ENCODE measurements at places on chromosomes 12 and 14. TPM values are rescaled to one million over a fixed set of nuclear protein-coding genes. Genes with fewer than 3 reads are reported as not detected.

DNA sequence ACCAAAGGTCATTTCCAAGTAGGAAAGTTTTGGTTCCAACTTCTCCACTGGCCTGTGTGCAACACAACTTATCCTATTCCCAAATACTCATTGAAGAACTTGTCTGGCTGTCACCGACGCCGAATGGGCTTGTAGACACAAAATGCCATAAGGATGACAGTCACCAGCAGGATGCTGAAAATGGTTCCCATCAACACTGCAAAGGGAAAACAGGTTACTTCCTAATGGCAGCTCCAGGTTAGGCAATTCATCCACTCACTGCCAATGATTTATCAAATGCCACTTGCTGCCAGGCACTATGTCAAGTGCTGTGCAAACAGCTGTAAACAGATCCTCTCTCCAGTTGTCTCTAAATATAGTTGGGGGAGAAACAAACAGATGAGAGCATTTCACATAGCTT, 6.1 kb downstream of the C12orf76 start:
- no peak for DNase-seq

DNA sequence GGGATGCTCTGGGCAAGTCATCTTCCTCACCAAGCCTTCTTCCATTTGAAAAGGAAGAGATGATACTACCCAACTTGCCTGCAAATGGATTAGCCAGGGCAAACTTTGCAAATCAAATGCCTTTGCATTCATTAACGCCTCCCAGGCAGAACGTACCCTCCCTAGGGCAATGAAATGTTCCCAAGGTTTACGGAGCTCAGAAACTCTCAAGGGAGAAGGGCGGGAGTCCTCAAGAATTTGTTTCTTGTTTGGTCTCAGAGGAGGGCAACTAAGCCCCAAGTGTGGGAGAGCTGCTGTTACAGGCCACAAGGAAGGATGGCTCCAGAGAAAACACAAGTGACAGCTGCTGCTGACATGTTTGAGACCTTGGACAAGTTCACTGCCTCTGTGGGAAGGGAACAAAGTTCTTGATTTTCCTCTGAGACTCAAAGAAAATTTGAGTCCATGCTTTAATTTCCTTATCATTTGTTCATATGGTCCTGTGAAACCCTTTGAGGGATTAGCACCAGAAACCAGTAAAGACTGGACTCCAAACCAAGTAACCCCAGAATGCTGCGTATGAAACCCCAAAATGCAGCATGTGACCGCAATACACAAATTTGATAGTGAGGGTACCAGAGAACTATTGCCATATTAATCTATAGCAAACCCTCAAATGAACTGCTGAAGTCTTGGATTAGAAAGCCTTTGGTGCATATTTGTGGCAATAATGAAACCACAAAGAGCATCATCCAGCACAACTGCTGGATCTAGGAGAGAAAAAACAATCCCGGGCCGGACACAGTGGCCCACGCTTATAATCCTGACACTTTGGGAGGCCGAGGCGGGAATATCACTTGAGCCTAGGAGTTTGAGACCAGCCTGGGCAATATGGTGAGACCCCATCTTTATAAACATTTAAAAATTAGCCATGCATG, 22.9 kb downstream of the SPTB start:
- DNase-seq = no peak

The KRT6B gene
- polyA plus RNA-seq = not detected

The MEG3 gene
- not detected for polyA plus RNA-seq

The SERPINA5 gene
- polyA plus RNA-seq = not detected

The CCDC198 gene
- not detected for polyA plus RNA-seq

The GLT1D1 gene
- polyA plus RNA-seq = 0.83 TPM

- DNase-seq = no peak
Measured at GRCh38 chr14:45587142-45587541, 334.1 kb upstream of the MIS18BP1 start.

DNA sequence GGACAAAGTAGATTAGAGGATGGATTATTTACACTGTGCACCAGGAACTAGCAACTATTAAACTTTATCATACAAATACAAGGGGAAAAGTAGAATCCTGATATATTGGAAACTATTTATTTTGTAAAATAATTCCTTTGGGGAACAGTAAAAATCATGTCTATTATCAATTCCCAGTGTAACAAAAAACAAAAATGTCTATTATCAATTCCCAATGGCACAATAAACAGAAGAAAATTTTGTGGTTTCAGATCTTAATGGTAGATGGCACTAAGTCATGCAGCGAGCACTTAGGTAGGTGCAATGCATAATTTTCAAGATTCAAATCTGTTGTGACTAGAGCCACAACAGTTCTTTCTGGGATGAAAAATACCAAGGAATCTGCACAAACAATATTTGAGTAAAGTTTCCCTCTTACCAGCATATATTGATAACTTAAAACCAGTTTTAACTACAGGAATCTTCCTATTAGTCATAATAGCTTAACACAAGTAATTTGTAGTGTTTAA, 13.7 kb downstream of the CFL2 start:
- no peak for DNase-seq

- DNase-seq = peak; percentile 84
Measured at GRCh38 chr14:72665259-72665658, 228.6 kb downstream of the DPF3 start.

The TMEM260 gene
- 12.2 TPM for polyA plus RNA-seq

DNA sequence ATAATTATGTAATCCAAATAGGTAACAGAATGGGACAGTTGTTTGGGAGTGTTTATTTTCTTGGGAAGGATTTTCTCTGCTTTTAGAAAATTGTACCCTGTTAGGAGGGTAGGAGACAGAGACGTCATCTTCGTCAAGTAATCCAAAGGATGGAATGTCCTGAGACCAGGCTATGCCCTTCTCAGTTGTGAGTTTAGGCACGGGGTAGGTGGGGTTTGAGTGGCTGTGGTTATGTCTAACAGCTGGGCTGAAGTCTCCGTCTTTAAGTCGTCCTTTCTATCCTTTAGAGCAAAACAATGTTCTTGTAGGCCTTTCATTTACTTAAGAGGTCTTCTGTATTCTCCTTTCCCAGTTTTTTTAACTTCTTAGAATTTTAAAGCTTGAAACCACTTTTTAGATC, 5.7 kb downstream of the SOCS2 start:
- DNase-seq = no peak

The RABGGTA gene
- polyA plus RNA-seq = 45.2 TPM

DNA sequence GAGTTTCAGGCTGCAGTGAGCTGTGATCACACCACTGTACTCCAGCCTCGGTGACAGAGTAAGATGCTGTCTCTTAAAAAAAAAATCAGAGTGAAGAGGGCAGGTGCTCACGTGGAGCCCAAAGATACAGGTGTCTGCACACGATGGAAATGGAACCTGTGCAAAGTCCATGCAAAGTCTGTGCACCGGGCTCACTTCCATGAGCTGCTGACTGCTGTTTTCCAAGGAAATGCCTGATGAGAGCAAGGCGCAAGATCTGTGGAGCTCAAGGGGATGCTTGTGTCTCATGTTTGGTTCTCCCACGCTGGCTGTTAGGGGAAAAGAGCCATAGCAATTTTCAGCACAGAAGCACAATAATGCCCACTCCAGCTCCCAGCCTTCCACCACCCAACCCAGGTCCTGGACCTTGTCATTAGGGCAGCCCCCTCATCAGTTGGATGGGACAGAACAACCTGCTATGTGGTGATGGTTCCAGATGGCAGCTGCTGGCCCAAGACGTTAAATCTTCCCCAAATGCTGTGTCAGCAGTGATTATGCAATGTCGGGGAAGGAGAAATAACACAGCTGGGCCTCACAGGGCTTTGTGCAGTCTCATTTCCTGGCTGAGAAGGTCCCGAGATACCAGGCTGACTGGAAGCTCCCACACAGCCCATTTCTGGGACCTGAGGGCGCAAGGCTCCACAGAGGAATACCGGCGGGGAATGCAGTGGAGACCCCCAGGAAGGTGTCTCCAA, 27.9 kb upstream of the DICER1 start:
- DNase-seq = peak; percentile 92

The TMEM52B gene
- polyA plus RNA-seq = not detected

GRCh38 chr12:10381928-10382628, 7.8 kb downstream of the KLRK1 start:
- no peak for DNase-seq

The ZBTB39 gene
- polyA plus RNA-seq = 9.9 TPM

- DNase-seq = peak; percentile 9
Measured at GRCh38 chr12:68163560-68164081, 4.1 kb upstream of the IFNG start.

The CFAP54 gene
- 2.0 TPM for polyA plus RNA-seq

DNA sequence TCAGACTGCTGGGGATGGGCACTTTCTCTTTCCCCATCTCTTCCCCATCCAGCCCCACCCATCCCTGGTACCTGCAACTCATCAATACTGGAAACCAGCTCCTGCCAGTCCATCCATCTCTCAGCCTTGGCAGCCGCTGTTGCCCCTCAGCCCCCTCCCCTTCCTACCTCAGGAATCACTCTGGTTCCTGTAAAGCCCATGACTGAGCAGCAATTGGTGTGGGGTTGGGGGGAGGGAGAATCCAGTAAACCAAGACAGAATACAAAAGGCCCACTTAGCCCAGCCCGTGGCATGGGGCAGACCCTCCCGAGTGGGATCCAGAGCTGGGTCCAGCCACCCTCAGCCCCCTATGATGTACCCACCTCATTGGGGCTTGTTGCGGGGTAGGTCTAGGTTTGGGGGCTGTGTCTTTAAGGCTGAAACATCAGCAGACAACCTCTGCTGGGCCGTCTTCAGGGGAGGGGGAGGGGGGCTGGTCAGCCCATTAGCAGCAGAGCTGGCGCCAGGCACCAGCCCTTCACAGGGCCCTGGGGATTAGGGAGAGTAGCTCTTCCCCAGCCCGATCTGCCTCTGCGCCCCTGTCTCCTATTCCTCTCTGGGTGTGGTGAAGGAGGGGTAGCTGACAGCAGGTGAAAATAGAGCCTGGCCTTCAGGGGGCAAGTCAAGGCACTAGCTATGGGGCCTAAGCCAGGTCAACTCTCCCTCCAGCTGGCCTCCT, 702 bp upstream of the PRPH start:
- no peak for DNase-seq

DNA sequence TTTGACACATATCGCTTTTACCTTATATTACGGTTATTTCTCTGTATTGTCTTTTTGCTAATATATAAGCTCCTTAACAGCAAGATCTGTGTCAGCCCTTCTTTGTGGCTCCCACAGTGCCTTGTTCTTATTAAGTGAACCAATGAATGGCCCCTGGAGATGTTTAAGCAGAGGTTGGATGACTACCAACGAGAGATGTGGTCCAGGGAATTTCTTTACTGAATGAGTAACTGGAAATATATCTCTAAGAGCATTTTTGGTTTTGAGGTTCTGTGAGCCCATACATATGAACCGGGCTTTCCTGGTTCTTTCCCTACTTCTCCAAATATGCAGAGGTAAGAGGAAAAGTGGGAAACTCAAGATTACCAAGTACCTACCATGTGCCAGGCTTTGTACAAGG, 23.5 kb downstream of the CALCOCO1 start:
- peak; percentile 28 for DNase-seq

The PCED1B gene
- polyA plus RNA-seq = 0.45 TPM

GRCh38 chr14:39857376-39858055, 425.3 kb upstream of the FBXO33 start:
- DNase-seq = no peak

GRCh38 chr12:7638760-7639555, 26.8 kb downstream of the APOBEC1 start:
- peak; percentile 95 for DNase-seq

- no peak for DNase-seq
Measured at GRCh38 chr12:69179786-69180185, 59.6 kb upstream of the CPSF6 start.

GRCh38 chr14:95849761-95850160, 26.9 kb upstream of the TUNAR start:
- DNase-seq = no peak

The PTGER2 gene
- polyA plus RNA-seq = not detected

The ARG2 gene
- polyA plus RNA-seq = 16.1 TPM

GRCh38 chr12:120142231-120142877, 25.8 kb upstream of the RAB35 start:
- DNase-seq = no peak

DNA sequence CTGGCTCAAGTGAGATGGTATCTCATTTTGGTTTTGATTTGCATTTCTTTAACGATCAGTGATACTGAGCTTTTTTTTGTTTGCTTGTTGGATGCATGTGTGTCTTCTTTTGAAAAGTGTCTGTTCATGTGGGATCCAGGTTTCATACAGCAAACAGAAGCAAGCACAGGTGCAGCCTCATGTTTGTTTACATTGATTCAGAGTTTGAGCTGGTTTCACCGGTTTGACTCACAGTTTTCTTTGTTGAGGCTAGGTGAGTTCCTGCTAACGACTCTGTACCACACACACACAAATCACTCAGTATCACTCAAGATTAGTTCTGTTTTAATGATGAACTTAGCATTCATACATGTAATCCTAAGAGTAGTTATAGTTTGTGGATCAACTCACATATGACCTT, 3.7 kb downstream of the OR10G2 start:
- no peak for DNase-seq

DNA sequence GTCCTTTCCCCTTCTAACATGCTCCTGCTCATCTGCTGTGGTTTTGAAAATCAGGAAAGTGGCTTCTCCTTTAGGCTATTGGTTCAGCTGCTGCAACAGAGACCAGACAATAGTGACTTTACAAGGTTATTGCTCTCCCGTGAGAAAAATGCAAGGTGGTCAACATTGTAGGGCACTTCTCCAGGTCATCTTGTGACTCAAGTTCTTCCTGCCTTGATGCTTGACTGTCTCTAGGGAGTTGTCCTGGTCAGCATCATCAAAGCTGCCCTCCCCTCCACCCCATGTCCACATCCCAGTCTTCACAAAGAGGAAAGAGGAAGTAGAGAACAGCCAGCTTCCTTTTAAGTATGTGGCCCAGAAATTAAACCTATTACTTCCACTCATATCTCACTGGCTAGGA, 3.9 kb upstream of the TMEM63C start:
- DNase-seq = no peak

GRCh38 chr12:19273482-19274330, 144.2 kb downstream of the PLEKHA5 start:
- no peak for DNase-seq

DNA sequence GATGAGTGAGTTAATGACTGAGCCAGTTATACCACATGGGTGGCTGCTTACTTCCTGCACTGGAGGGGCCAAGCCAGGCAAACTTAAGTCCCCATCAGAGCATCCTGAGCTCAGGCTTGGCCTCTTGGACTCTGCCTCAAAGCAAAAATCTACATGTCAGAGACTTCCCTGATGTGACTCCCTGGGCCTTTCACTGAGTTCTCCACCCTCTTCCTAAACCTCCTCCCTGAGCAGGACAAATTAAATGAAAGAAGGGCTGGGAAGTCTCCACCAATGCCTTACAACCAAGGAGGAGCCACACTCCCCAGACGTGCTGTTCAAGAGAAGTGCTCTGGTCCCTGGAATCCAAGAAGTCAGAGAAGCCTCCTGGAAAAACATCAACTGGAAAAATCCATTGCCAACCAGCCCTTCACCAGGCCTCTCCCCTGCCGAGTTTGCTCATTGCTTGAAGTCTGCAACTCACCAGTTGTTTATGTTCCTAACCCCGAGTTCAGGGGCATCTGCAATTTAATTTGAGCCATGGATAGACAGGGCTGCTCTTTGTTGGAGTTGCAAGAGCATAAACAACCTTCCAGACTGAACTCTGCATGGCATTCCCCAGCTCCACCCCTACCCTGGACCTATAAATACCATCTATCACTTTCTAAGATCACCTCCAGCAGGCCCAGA, 160.5 kb downstream of the ANO2 start:
- no peak for DNase-seq
